CD4-positive, alpha-beta T cell treated with Interleukin-6 at 100 ng/mL for 8 hours (primary cell): ENCODE measurements at places on chromosomes 4 and X.

DNA sequence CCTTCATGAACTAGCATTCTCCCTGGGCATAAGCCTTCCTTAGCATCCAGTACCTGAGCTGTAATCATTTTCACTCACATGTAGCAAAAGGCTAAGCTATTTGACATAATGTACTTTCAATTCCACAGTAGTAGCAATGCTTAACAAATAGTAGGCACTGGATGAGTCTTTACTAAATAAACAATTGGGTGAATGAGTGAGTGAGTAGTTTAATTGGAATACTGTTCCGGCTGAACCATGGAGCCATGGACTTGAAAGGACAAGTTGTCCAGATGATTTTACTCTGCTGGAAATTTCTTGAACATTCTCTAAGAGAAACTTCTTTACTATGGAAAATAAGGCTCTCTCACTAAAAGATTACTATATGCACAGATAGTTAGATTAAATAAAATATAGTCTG lies 159.3 kb downstream of the FAM47B start:
- no peak for DNase-seq

GRCh38 chr4:57131849-57132742 lies 21.9 kb upstream of the IGFBP7 start:
- DNase-seq, result no peak

GRCh38 chrX:24325231-24325630 lies 11.4 kb upstream of the SUPT20HL2 start:
- DNase-seq, result no peak

DNA sequence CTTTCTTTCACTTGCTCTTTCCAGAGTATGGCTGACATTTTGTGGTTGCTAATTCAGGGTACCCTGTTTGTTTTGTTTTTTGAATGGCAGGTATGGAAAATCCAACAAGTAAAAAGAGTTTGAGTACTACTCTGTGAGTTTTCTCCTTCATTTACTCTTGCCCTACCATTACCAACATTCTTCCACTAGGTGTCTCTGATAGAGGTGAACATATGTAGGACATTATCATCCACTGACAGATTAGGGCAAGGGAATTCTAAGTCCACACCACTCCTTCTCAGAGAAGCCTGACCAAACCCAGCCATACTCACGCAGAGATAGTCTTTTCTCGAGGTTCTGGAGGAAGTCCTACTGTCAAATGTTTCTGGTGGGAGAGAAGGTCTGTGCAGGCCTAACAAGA lies 36.7 kb upstream of the HDAC8 start:
- DNase-seq, result no peak
